Activated T-helper 17 cell treated with anti-CD3 and anti-CD28 coated beads, Interleukin-2, amount 50 U/mL, for 72 hours (primary cell): ENCODE measurements at places on chromosomes 1 and 21. TPM values are rescaled to one million over a fixed set of nuclear protein-coding genes. Genes with fewer than 3 reads are reported as not detected.

TGFBR3 gene
- total RNA-seq: 4.3 TPM

PRRX1 gene
- not detected for total RNA-seq

FTCD gene
- total RNA-seq: 0.24 TPM

DNA sequence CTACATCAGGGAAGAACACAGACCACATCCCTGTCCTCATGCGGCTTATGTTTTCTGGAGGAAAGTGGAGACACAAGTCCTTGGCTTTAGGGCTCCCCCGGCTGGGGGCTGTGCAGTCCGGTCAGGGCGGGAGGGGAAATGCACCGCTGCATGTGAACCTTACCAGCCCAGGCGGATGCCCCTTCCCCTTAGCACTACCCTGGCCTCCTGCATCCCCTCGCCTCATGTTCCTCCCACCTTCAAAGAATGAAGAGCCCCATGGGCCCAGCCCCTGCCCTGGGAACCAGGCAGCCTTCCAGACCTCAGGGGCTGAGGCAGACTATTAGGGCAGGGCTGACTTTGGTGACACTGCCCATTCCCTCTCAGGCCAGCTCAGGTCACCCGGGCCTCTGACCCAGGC, 45.5 kb downstream of the TNNT2 start:
- ATAC-seq: no peak

ELAVL4 gene
- total RNA-seq: not detected

CFAP298 gene
- total RNA-seq: 19.9 TPM

GRCh38 chr1:178023181-178023618, 53.3 kb upstream of the SEC16B start:
- ATAC-seq: no peak

- ATAC-seq: no peak
Measured at GRCh38 chr1:45686015-45686287, 382 bp downstream of the GPBP1L1 start.

PPM1J gene
- 0.69 TPM for total RNA-seq

GRCh38 chr1:162361349-162361748, 15.3 kb downstream of the SPATA46 start:
- ATAC-seq: no peak

- ATAC-seq: no peak
Measured at GRCh38 chr1:64572222-64572900, 102.4 kb downstream of the CACHD1 start.

LMX1A gene
- total RNA-seq: not detected

DNA sequence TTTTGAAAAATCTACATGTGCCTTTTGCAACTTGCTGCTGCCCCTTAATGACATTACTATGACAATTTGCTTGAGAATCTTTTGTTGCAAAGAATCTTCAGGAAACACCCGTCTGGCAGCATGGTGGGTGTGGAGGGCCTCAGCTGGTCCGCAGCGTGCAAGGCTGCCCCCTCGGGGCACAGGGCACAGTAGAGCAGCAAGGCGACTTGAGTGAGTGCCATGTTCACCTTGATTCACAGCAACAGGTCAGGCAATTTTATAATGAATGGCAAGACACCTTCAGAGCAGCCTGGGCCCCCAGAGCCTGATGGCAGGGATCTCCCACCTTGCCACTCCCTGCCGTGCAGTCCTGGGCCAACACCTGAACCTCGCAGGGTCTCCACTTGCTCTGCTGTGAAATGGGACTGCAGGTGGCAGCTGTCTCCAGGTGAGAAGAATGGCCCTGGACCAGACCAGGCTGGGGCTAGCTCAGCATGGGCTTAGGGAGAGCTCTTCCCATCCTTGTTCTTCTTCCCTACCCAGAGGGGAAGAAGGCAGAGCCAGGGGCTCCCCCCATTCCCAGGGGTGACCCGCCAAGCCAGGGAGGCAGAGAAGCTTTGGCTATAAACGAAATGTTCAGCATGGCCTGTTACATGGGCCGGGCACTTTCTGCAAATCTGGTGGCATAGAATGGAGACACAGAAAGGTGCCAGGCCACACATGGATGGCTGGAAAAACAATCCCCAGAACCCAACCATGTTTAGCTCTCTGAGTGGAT, 34.5 kb upstream of the ACTRT2 start:
- ATAC-seq: no peak

DNA sequence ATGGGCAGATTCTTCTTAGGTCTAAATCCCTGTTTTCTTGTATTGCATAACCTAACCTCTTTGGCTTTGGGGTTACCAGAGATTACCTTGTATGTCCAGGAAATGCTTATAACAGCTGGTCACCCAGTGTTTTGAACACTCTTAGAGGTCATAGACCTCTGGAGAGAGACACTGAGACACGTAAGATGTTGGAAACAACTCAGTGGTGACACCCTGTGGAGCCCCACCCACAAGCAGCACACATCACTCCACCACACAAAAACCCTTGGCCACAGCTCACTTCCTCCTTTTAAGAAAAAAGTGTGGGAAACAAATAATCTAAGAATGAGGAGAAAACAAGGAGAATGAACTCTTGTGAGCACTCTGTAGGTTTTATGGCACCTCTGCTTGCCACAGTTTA, 26.3 kb upstream of the CYP4B1 start:
- peak; percentile 77 for ATAC-seq

GRCh38 chr1:156033011-156033410, 12.3 kb upstream of the SSR2 start:
- no peak for ATAC-seq

DNA sequence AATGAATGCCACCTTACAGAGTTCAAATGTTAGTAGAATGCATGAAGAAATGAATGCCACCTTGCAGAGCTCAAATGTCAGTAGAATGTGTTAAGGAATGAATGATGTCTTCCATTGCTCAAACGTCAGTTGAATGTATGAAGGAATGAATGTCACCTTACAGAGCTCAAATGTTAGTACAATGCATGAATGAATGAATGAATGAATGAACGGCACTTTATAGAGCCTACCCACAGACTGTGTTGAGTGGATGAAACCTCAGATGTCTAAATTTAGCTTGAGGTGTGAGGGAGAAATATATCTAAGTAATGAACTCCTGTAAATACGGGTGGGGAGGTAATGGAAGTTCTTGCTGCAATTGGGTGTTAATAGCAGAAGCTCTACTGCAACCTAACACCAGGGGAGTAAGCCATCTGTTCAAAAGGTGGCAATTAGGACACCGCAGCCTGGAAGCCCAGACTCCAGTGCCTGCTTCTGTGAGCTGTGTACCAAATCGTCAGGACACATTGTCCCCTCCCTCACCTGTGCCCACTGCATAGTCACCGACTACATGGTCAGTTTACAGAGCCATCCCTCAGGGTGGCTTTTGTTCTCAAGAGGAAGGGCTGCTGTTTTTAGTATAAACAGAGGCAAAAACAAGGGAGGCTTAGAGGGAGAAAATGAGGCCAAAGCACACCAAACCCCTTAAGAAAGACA, 26.7 kb downstream of the SUSD4 start:
- ATAC-seq: no peak

- no peak for ATAC-seq
Measured at GRCh38 chr1:45945426-45945825, 142.0 kb downstream of the MAST2 start.

DNA sequence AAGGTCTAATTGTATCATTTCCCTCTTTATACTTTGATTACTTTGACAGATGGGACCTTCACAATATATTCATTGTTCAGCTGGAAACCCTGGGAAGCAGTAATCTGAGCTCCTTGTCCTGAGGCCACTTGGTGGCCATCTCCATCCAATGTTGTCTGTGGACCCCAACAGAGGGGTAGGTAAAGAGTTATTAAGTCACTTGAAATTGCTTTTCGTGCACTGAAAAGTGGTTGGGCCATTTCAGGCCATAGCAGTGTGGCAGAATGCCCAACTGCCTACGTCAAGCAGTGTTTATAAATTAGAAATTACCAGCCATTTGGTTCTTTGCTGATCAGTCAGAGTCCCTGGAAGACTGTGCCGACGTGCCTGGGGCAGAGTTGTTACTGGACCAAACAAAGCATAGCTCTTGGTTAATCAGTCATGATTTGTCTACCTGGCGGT, 308.3 kb upstream of the USP25 start:
- ATAC-seq: no peak

DCST1 gene
- not detected for total RNA-seq

HIPK1 gene
- 71.0 TPM for total RNA-seq

DNA sequence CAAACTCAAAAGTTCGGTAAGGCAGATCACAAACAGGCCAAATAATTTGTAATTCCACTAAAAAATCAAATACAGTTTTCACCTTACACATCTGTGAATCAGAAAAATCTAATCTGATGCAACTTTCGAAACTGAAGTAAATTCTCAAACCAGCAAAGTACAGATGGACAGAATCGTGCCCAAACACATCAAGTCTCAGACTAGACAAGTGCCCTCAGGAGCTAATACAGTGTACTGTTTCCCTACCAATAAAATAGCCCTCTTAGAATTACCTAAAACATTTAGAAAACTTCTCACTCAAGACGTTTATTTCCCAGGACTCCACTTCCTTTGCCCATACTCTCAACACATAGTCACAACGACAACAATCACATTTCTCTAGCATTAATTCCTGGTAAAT, 134.2 kb downstream of the SMYD2 start:
- no peak for ATAC-seq

DNA sequence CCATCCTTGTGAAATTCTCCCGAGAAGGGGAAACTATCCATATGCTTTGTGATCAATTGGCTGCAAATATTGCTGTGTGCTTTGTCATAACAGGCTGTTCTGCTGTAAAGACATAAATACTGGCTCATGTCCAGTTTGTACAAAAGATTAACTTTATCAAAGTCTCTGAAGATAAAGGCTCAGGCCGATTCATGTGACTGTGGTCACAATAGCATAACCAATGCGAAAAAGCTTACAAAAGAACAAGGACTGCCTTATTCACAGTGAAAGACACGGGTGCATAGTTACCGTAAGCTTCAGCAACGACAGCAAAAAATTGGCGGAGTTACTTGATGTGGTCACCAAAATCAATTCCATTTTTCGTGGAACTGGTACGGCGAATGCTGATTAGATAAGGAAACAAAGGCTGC, 173.6 kb upstream of the CHRM3 start:
- ATAC-seq: no peak

DNA sequence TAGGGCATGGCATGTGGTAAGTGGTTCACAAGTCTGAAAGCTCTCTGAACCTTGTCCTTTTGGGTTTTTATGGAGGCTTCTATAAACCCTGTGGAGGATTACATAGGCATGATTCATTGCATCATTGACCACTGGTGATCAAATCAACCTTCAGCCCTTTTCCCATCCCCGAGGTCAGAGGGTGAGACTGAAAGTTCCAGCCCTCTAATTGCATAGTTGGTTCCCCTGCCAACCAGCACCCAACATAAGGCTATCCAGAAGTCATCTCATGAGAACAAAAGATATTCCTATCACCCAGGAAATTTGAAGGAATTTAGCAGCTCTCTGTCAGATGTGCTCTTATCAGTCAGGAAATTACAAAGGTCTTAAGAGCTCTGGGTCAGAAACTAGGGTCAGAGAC, 89.5 kb upstream of the ARTN start:
- no peak for ATAC-seq

DNA sequence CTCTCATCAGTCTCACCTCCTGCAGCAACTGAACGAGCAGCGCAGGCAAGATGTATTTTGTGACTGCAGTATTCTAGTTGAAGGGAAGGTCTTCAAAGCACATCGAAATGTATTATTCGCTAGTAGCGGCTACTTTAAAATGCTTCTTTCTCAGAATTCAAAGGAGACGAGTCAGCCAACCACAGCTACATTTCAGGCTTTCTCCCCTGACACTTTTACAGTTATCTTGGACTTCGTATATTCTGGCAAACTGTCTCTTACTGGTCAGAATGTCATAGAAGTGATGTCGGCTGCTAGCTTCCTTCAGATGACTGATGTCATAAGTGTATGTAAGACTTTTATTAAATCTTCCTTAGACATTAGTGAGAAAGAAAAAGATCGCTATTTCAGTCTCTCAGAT, 53.7 kb downstream of the ZBTB8A start:
- no peak for ATAC-seq

DNA sequence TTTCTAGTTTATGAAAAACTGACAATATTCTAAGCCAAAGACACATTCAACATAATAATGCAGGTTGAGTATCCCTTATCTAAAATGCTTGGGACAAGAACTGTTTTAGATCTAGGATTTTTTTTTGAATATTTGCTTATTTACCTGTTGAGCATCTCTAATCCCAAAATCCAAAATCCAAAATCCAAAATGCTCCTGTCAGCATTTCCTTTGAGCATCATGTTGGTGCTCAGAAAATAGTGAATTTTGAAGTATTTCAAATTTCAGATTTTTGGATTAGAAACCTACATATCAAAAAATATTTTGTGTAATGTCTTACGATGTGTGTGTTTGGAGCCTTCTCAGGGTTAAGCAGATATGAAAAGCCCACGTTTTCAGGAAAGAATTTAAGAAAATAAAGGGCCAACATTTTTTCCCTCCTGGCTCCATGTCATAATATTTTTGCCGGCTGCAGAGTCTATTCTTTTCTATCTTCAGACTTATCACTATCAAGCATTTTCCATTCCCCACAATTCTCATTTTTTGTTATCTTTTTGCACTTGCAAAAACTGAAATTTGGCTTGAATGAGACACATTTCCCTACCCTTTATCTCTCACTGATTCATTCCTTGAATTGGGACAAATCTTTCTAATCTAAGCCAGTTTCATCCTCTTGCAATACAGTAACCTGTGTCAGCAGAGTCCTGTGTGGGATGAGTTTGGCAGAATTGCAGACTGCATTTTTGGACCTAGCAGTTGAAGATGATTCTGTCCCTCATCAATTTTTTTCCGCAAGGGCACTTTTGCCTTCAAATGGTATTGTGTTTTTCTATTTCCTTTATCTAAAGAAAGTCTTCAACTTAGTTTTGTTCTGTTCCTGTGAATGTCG, 233.9 kb downstream of the DISC1 start:
- no peak for ATAC-seq

POTED gene
- not detected for total RNA-seq

- no peak for ATAC-seq
Measured at GRCh38 chr1:231938711-231939110, 312.1 kb downstream of the DISC1 start.

NBPF4 gene
- total RNA-seq: not detected

MASP2 gene
- 0.43 TPM for total RNA-seq

DNA sequence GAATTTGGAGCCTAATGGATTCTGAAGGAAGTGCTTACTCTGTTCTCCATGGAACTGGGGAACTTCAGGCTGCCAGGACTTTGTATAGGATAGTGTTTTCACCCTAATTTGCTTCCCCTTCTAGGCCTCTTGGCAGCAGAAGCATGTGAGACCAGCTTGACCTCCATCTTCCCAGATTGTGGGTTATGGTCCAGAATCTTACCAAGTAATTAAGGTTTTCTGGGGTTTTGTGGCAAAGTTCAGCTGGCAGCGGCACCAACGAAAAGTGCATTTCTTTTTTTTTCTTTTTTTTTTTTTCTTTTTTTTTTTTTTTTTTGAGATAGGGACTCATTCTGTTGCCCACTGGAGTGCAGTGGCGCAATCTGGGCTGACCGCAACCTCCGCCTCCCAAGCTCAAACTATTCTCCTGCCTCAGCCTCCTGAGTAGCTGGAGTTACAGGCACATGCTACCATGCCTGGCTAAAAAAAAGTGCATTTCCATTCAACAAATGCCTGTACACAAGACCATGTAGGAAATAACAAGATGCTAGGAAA, 3.4 kb upstream of the BMP8A start:
- no peak for ATAC-seq

ALG6 gene
- total RNA-seq: 20.4 TPM

GRCh38 chr1:221687836-221688487, 53.9 kb downstream of the DUSP10 start:
- no peak for ATAC-seq

CALML6 gene
- 1.7 TPM for total RNA-seq

ARHGAP30 gene
- 207 TPM for total RNA-seq

RHBDL2 gene
- not detected for total RNA-seq

ZNF683 gene
- not detected for total RNA-seq

- no peak for ATAC-seq
Measured at GRCh38 chr1:20373764-20374163, 83.1 kb downstream of the VWA5B1 start.
